ENCODE measurements at places on chromosomes 6 and 20.

GRCh38 chr20:57608516-57608915 is 11.7 kb downstream of the ZBP1 start:
- no peak for DNase-seq

DNA sequence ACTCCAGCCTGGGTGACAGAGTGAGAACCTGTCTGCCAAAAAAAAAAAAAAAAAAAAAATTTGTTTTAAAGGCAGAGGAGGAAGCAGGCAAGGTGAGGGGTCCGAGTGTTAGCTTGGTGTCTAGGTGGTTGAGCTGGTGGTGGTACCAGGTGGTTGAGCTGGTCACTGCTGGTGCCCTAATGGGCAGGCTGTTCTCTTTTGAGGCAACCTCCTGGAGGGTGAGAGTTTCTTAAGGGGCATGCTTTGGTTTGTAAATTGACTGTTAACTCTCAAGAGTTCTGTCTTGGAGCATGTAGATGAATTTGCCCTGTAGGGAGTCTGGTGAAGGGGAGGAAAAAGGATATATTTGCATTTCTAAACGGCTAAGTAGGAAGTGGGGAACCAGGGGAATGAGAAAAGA is 52.7 kb downstream of the BANF2 start:
- no peak for DNase-seq

- no peak for DNase-seq
Observed at GRCh38 chr6:143087856-143088255, 27.2 kb downstream of the AIG1 start.

DNA sequence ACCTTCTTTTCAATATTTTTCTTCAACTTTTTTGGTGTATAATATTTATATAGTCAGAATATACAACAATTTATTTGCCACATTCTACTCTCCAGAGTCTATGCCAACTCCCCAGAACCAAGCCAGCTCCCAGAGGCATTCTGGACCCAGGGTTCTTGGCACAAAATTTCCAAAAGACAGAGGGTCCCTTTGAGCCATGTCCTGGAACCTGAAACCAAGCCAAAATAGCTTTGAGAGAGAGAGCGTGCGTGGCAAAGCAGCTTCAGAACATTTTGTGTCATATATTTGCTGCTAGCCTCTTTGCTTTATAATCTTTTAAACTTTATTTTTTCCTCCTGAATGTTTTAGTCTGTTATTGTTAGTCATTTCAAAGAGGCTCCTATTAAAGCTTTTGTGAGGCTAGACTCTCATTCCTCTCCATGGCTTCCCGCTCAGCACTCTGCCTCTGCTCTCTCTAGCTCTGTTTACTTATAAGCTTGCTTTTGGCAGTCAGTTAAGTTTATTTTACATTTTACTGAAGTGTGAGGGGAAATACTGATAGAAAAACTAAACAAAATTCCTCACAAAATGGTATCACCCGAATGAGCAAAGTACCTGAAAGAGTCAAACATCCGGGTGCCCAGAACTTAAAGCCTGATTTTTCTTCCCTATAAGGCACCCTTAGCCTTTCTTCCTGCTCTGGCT is 605.1 kb upstream of the ID4 start:
- DNase-seq, result no peak

GRCh38 chr6:149910721-149911151 is 12.2 kb downstream of the RAET1G start:
- no peak for DNase-seq

DNA sequence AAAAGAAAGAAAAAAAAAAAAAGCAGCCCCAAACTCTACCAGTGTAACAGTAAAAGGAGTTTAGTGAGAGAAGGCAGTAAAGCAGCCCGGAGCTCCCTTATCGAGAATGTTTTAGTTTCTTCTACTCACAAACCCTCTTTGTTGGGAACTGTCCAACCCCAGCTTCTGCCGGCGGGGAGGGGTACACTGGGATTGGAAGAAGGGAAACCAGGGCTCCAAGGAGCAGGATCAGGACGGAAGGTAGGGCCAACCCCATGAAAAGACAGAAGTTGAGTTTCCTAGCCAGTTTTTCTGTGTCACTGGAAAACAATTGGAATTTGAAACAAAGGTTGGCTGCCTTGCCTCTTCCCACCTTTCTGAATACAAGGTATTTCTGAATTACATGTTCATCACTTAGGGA is 66.0 kb downstream of the KIZ start:
- no peak for DNase-seq

DNA sequence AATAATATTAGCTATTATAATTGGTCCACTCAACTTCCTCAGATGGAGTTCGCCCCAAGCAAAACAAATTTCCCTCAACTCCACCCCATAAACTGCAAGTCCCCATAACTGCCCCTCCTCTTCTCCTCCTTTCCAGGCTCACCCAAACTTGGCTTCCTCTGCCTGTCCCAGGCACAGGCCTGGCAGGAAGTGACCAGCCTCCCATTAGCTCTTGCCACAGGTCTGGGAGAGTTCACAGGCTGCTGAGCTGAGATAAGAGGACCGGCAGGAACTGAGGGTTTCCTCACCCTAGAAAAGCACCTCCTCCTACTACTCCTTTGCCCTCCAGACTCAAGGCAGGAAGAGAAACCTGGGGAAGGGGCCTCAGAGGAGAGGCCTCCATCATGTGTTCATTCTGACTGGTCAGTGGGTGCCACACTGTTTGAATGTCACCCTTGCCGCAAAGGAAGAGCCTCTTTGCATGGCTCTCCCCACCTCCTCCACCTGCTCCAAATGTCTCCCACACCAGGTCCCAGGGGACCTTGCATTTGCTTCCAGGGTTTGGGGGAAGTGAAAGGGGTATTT is 24.5 kb upstream of the SMIM29 start:
- DNase-seq, result no peak

DNA sequence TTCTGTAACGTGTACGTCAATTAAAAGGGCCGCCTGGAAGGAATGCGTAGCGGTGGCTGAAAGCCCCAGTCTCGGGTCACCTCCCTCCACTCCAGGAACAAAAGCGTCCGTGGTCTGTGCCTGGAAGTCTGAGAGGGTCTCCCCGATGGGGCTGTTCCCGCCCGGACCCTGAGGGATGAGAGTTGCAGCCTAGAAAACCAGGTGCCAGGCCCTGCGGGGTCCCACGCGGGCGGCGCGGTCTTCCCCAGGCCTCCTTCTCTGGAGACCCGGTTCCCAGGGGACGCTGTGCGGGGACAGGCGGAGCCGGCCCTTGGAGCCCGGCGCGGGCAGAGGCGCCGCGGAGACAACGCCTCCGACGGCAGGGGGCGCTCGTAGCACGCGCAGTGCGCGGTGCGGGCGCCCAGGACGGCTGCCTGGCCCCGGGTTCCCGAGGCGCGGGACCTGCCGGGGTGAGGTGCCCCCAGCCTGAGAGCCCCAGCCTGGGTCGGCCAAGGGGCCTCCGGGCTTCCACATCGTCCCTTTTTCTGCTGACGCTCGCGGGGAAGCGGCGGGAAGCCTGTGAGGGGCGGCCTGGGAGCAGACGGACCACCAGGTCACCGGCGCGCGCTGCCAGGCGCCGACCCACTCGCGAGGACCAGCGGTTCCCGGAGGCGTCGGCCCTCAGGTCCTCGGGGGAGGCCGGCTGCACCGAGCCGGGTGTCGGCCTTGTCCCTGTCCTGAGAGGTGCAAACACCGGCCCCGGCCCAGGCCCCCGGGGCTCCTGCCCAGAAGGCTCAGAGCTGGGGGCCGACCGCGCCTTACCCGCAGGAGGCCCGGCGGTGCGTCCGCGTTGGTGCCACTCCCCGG is 5.3 kb upstream of the FOXC1 start:
- no peak for DNase-seq

GRCh38 chr6:26275663-26276062 is 89.3 kb upstream of the BTN3A2 start:
- DNase-seq, result no peak

DNA sequence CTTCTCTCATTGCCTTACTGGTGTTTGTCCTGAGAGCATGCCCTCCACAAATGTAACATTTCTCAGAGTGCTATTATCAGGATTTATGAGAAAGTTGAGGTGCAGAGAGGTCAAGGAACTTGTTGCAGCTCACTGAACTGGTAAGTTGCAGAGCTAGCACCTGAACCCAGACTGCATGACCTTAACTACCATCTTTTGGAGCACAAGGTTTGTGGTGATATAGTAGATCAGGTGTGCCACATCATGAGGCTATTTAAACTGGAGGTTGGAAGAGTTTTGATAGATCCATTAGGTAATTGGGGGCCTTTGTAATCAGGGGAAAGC is 112.0 kb upstream of the CITED2 start:
- no peak for DNase-seq

DNA sequence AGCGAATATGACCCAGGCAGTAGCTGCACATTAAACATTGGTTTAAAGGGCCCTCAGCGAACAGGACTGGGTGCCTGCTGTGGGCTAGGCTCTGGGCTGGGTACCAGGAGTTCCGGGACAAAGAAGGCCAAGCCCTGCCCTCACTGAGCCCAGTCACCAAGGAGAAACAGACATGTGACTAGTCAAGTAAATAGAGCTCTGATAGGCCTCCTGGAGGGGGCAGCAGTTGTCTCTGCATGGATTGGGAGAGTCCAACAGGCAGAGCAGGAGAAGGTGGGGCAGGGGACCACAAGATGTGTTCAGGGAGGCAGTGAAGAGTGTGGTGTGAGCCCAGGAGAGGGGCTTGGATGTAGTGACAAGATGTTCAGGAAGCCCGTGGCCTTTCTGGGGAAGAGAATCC is 3.1 kb downstream of the HM13 start:
- DNase-seq, result peak; percentile 53

- DNase-seq, result no peak
Observed at GRCh38 chr6:134850721-134851305, 99.1 kb downstream of the ALDH8A1 start.

DNA sequence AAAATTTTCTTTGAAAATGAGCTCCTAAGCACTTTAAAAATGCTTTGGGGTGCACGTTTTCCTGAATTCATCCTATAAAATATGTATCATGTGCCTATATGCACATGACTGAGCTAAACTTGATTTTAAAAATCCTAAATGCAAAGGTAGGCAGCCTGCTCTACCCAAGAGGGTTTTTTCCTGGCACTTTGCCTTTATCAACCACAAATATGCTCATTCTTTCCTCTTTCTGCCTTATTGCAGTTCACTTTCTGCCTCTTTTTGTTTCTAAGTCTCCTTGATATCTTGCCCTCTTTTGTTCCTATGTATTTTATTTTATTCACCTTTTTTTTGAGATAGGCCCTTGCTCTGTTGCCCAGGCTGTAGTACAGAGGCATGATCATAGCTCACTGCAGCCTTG is 229.3 kb downstream of the GRM1 start:
- no peak for DNase-seq

- no peak for DNase-seq
Observed at GRCh38 chr20:19889011-19889953, 127.9 kb upstream of the NAA20 start.
